Large intestine (tissue), 12 donors: ENCODE measurements at places on chromosomes 12 and 14.

- DNase-seq = peak; percentile 92
Observed at GRCh38 chr14:90368946-90369721, 27.7 kb upstream of the CALM1 start.

DNA sequence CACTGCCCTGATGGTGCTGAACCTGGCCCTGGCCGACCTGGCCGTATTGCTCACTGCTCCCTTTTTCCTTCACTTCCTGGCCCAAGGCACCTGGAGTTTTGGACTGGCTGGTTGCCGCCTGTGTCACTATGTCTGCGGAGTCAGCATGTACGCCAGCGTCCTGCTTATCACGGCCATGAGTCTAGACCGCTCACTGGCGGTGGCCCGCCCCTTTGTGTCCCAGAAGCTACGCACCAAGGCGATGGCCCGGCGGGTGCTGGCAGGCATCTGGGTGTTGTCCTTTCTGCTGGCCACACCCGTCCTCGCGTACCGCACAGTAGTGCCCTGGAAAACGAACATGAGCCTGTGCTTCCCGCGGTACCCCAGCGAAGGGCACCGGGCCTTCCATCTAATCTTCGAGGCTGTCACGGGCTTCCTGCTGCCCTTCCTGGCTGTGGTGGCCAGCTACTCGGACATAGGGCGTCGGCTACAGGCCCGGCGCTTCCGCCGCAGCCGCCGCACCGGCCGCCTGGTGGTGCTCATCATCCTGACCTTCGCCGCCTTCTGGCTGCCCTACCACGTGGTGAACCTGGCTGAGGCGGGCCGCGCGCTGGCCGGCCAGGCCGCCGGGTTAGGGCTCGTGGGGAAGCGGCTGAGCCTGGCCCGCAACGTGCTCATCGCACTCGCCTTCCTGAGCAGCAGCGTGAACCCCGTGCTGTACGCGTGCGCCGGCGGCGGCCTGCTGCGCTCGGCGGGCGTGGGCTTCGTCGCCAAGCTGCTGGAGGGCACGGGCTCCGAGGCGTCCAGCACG lies 4.7 kb downstream of the LTB4R start:
- no peak for DNase-seq

DNA sequence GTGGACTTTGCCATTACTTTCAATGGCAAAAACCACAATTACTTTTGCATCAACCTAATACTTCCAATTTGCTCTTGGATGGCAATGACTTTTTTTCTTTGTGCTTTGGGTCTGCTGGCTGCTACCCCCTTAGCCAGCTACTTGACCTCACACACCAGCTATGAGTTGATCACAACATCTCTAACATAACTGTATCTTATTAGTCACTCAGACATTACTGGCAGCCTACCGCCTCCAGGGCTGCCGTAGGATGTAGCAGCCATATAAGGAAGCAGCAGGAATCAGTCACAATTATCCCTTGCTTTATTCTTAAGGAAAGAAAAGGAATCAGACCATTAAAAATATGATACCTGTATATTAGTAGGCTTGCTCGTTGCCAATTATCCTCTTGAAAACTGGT lies 260.5 kb downstream of the ADAMTS20 start:
- no peak for DNase-seq

DNA sequence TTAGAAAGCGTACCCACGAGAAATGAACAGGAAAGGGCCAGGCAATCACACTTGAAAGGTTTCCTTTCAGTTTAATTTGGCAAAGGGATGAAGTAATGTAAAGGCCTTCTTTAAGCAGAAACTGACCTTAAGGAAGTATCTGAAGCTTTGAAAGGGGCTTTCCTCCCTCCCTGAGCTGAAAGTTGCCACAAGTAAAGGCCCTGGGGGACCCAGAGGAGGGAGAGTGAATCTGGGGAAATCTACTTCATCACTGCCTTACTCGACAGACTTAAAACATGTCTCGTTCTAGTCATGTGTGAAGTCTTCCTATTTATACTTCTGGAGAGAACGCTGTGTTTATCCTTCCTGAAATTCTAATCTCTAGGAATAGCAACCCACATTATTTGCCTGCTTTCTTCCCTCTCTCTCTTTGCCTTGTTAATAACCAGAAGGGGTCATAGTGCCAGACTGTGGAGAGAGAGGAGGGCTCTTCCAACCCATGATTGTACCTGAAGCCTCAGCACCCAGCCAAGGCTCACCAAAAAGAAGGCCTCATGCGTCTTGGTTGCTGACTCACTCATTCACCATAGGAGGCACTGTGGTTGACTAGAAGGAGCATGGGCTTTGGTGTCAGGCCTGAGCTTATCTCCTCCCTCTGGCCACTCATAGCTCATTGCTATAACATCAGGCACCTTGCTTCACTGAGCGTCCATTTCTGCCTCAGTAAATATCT lies 10.2 kb upstream of the GPX2 start:
- DNase-seq = no peak

DNA sequence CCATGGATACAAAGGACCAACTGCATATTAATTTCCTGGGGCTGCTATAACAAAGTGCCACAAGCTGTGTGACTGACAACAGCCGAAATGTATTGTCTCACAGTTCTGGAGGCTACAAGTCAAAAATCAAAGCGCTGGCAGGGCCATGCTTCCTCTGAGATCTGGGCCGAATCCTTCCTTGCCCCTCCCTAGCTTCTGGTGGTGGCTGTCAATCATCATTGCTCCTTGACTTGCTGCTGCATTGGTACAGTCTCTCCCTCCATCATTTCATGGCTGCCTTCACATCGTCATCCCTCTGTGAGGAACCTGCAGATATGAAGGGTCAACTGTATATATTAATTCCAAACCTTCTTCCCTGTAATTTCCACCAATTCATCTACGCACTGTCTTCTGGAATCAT lies 118.3 kb downstream of the EXOC5 start:
- no peak for DNase-seq
